ENCODE measurements at places on chromosomes 3 and 15.

- DNase-seq = no peak
Observed at GRCh38 chr3:123833398-123833785, 50.7 kb downstream of the MYLK start.

DNA sequence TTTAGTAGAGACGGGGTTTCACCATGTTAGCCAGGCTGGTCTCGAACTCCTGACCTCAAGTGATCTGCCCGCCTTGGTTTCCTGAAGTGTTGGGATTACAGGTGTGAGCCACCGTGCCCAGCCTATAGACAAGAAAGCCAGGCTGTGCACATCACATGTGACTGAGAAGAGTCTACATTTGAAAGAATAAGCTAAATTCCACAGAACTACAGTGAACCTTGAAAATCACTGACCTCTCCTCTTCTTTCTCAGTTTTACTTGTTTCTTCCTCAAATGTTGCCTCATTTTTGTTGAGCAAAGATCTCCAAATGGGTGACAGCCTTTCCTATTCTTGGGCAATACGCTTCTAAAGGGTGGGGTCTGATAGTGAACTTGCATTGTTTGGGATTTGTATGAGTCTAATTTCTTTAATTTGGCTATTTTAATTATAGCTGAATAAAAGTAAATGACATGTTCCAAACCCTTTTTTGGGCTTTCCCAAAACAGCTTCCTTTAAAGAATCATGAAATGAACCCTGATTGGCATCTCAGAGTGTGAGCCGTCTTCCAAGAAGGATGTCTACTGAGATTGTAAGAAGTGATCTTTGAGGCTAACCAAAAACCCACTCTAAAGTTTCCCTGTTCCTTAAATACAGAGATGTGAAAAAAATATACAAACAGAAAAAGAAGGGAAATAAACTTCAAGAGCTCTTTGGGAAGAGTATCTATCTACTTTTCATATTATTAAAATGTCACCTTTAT, 21.6 kb upstream of the SPTBN5 start:
- DNase-seq = no peak

GRCh38 chr15:47715856-47716445, 1.4 kb upstream of the SEMA6D start:
- no peak for DNase-seq

DNA sequence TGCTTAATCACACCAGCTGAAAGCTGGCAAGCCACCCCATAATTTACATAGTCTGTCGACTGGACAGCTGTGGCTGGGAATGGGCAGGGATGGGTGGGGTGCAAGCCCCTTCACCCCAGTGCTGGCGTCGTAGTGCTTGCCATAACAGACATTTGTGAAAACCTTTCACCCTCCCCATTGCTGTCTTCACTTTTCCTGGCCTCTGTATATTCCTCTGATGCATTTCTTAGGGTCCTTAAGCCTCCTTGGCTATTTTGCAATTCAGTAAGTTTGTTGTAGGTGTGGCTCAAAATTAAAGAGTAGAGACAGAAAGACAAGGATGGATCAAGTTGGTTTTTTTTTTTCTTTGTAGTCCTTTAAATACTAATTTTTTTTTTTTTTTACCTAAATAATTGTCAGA, 383.3 kb upstream of the MCTP2 start:
- no peak for DNase-seq

DNA sequence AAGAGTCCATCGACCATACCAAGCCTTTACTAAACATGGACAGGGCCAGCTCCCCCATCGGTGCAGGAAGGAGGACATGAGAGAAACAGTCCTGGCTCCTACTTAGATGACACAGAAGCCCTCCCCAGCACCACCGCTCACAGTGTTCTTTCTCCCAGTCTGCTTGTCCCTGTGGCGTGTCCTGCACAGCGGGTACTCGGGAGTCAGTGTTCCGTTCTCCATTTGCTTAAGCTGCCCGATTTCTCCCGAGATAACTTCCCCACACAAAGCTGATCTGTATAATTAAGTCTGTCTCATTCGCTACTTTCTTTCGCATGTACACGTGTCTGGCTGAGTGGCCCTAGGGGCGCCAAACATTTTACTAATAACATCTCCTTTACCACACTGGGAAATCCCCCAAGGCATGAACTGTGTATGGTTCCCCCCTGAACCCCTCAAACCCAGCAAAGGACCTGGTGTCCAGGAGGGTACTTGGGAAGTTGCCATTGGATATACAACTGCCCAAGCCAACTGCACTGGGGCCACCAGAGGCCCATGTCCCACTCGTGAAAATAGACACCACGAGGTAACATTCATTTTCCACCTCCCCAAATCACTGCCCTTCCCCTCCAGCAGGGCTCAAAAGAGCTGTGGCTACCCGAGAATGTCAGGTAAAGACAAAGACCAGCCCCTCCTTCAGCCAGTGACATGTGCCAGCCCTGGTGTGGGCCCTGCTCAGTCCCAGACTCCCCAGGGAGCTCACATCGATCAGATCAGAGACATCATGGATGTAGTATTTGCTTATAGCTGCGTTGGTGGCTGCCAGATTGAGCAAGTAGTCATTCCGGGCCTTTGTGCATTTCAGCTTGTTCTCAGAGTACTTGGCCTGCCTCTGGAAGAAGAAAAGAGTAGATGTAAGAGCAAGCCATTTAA, 96.5 kb upstream of the RAD18 start:
- no peak for DNase-seq

- no peak for DNase-seq
Observed at GRCh38 chr15:22808761-22809280, 22.4 kb downstream of the NIPA1 start.

DNA sequence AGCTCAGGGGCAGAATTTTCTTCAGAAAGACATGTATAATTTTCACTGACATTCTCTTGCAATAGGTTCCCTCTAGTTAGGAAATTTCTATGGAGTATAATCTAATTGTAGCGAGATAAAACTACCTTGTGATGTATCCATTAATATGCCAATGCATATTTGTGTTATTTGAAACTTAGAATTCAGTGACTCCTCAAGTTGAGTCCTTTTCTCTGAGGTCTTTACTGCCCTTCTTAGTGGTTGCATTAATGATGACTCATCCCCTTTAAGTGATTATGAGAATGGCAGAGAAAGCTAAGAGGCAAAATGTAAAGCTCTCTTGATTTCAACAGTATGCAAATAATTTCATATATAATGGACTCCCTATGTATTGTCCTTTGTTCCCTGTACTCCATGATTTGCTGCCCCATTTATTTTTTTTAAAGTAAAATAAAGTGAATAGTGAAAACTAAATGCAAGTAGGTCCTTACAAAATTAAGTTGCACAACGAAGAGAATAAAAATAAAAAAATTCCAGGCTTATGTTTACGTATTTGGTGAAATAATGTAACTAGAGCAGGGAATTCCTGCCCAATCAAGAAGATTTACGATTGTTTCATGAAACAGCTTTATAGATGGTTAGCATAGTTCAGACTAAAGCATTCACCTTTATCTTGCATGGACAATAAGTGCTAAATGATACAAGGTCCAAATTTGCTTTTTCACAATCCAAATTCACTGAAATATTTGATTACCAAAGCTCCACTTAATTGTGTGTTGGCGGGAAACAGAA, 78.1 kb downstream of the ZPLD1 start:
- DNase-seq = no peak

- no peak for DNase-seq
Observed at GRCh38 chr3:119368298-119368697, 74.1 kb downstream of the ARHGAP31 start.

GRCh38 chr3:71317749-71318457, 265.6 kb downstream of the FOXP1 start:
- no peak for DNase-seq

DNA sequence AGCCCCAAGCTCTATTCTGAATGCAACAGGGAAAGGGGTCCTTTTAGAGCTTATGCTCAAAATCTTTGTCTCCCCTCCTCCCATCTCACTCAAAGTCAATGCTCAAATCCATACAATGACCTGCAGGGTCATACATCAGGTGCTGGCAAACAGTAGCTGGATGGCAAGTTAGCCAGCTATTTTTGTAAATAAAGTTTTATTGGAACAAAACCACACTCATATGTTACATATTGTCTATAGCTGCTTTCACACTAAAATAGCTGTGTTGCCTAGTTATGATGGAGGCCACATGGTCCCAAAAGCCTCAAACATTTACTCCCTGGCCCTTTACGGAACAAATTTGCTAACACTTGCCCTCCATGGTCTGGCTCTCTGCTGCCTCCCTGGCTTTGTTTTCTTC, 1.8 kb upstream of the FAN1 start:
- DNase-seq = no peak

GRCh38 chr3:127384717-127385539, 97.1 kb upstream of the PRR20G start:
- DNase-seq = no peak

GRCh38 chr15:88083811-88084760, 172.5 kb downstream of the NTRK3 start:
- no peak for DNase-seq

GRCh38 chr3:101979033-101979432, 129.7 kb downstream of the NFKBIZ start:
- DNase-seq = no peak

DNA sequence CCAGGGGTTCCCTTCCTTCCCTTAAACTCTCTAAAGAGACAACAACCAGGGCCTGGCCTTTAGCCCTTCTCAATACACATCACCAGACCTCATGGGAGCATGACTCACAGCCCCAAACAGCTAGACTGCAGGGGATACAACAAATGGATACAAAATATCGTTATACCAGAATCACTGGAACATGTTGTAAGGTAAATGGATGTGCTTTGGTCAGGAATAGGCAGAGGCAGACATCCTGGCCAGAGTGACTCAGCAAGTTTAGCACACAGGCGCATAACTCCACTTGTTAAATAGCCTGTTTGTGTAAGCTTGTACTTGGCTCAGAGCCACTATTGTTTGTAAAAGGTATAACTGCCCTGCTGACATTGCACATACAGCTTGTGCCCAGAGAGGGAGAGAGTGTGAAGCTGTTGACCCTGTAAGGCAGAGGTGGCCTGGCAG, 18.3 kb downstream of the TMED3 start:
- DNase-seq = no peak

DNA sequence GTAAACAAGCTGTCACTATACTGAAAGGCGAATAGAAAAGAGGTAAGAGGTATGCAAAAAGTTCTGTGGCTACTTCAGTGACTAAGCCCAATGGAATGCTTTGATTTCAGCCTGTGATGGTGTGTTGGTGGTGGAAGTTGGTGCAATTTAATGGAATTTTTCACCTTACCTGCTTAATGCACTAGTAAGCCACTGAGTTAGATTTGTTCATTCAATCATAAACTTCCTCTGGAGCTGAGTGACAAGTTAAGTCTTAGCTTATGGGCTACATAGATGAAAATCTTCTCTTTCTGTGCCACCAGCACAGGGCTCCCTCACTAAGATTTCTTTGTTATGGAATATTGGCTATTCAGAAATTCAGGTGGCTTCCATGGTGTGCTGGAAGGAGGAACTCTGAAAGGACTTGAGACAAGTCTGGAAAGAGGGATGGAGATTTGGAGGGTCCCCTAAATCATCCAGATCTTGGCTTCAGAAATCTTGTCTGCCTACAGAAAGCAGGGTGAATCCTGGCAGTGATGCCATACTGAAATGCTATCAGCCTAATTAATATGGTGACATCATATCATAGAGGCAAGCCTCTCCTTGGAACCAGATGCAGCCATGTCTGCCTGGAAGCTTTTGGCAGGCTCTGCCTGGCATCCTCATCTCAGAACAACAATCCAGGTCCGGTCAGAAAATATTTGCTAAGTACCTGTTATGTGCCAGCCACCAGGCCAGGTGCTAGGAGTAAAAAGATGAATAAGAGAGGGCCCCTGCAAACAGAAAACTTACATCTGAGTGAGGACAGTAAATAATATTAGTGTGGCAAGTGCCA, 8.1 kb upstream of the GAP43 start:
- DNase-seq = no peak

DNA sequence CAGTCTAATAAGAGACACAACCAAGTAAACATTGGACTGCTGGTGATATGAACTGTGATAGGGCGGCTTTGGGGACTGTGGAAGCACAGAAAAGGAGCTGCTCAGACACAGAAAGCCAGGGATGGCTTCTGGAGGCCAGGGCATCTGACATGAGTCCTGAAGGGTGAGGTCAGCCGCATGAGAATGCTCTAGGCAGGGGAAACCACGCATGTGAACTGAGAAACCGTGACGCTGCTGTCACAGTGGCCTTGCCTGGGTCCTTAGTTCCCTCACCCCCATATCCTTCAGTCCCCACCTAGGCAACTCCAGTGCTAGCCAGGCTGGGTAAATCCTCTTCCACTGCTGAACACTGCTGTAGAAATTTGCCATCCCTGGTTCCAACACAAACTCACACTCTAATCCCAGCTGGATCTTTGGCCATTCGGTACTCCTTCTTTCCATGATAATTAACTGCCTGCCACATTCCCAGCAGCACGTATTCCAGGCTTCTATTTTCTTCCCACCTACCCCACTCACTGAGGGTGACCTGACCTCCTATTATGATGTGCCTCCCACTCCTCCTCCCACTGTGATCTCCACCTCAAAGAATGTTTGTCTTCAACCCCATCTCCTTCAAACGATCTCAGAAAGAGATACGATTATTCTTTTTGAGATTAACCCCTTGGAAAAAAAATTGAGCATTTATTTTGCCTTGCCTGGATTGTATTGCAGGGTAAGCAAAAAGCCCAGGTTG, 31.4 kb downstream of the CRYGS start:
- no peak for DNase-seq

GRCh38 chr3:33428734-33429133, 11.5 kb downstream of the UBP1 start:
- no peak for DNase-seq

DNA sequence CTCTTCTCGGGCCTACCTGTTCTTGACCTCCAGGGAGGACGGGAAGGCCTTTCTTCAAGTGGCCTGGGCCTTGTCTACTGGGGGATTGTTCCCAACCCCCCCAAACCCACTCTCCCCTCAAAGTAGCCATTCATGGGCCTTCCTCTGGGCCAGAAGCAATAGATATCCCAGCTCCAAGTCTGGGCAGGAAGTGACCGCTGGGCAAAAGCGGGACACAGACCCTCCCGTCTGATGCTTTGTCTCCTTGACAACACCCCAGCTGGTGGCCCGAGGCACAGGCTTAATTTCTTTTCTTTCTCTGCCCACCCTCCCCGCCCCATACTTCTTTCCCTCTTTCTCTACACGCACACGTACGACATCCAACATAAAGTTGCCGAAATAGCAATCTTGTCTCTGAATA, 41.4 kb upstream of the FEZF2 start:
- no peak for DNase-seq
